ENCODE measurements at places on chromosomes 1 and 21.

DNA sequence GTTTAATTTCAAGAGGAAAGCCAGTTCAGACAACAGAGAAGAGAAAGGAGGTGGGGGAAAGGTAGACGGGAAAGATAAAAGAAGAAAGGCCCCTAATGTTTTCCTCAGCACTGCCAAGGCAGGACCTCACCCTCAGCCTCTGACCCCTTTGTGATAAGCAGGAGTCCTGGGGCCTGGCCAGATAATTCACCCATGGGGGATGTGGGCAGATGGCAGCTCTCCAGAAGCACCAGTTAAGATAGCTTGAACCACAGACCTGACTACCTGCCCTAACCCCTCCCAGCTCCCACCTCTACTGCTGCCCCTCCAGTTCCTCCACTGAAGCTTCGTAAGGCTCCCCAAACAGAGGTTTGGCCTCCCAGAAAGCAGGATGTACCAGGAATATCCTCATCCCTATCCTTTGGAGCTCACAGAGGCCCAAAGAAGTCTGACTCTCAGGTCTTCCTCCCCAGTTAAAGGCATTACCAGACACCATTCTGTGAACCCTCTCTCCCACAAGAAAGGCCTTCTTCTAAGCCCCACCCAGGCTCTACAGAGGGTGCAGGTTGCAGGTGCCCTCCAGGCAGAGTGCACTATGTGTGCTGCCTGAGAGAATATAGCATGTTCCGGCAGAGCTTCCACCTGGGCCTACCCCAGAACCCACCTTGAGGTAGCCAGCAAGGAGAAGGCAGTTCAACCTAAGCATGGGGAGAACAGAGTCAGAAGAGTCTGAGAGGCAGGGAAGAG, 9.2 kb upstream of the SNAPIN start:
- no peak for DNase-seq

DNA sequence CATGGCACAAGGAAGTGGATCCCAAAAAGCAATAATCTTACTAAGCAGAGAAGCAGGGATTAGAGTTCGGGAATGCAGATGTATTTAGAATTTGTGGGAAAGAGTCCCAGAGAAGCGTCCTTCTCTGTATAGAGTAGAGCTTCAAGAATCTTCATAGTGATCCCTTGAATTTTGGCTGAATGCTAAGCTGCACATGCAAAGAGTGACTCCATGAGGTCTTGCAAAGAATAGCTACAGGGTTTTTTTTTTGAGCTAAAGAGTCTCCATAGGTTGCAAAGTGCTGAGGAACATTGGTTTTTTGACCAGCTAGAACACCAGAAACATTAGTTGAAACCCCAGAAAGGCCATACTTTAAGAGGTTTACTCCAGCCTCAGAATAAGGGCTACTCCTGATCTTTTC, 206.7 kb downstream of the CTH start:
- no peak for DNase-seq

- no peak for DNase-seq
Observed at GRCh38 chr1:61910035-61910434, 167.8 kb downstream of the PATJ start.

DNA sequence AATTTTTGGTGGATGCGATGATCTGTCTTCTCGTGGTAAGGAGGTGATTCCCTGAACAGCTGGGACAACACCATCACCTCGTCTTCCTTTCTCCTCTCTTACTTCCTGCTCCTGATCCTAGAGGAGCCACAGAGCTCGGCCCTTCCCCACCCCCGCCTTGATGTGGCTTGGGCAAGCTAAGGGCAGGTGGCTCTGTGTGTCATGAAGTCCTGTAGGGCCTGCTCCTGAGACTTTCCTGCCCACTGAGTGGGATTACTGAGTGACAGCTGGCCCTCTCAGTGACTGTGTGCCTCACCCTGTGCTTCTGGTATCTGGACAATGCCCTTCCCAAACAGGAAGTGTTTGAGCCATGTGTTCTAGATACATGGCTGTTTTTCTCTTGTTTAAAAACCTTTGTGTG, 153.0 kb downstream of the KCNJ6 start:
- no peak for DNase-seq

DNA sequence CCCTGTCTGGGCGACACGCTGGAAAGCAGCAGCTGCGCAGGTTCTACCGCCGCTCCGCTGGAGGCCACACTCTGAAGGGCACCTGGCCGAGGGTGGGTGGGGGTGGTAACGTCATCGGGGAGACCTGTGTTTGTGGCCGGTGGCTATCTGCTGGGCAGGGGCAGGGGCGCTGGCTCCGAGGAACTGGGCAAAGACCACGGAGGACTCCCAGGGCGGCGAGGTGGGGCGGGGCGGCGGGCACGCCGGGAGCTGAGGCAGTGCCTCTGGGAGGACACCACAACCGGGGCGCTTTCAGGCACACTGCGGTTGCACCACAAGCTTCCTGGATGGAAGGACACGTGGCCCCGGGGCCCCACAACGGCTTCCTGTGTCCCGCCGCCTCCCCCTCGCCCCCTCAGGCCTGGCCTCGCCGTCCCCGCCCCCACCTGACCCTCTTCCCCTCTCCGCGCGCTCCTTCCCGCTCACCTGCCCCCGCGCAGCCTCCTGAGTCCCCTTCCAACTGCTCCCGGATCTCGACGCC, 3.3 kb upstream of the DENND2D start:
- peak; percentile 18 for DNase-seq

DNA sequence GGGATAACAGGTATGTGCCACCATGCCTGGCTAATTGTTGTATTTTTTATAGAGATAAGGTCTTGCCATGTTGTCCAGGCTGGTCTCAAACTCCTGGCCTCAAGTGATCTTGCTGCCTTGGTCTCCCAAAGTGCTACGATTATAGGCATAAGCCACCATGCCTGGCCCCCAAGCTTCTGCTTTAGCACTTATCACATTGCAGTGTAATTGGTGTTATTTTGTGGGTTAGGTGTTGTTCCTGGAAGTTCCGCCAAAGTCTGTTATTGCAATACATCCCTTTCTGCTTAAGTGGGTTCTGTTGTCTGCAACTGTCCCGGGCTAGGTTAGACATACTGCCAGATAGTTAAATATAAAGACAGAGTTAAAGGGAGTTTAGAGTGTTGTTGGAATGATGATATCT, 3.4 kb downstream of the ZCCHC17 start:
- DNase-seq, result no peak

GRCh38 chr1:91148641-91149069, 126.8 kb upstream of the ZNF644 start:
- DNase-seq, result no peak

DNA sequence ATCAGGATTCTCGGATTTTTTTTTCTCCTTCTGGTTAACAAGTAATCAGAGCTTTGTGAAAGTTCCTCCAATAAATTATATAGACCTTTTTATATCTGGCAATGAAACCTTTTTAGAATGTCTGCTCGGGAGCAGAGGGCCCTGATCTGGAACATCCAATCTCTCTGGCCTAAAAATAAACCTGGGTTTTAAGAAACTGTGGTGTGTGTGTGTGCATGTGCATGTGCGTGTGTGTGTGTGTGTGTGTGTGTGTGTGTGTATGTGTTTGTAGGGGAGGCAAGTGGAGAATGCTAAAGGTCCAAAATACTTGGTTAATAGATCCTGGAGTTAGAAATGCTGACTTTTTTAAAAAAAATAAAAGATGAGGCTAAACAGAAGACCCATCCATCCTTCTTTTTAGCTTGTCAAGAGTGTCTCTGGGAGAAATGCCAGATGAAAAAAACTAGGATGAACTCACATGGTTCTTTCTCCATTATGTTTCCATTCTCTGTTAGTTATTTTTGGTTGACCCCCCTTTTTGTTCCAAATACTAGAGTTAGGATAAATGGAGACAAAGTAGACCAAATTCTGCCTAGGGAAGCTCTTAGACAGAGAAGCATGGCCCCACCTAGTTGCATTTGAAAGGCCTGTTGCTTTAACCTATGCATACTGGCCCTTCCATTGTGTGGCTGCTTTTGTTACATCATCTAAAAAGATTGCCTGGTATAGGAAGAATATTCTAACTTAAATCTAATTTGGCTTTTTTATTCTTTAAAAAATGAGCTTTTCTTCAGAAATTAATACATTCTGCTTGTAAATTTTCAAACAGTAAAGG, 175.9 kb downstream of the PAPPA2 start:
- no peak for DNase-seq

DNA sequence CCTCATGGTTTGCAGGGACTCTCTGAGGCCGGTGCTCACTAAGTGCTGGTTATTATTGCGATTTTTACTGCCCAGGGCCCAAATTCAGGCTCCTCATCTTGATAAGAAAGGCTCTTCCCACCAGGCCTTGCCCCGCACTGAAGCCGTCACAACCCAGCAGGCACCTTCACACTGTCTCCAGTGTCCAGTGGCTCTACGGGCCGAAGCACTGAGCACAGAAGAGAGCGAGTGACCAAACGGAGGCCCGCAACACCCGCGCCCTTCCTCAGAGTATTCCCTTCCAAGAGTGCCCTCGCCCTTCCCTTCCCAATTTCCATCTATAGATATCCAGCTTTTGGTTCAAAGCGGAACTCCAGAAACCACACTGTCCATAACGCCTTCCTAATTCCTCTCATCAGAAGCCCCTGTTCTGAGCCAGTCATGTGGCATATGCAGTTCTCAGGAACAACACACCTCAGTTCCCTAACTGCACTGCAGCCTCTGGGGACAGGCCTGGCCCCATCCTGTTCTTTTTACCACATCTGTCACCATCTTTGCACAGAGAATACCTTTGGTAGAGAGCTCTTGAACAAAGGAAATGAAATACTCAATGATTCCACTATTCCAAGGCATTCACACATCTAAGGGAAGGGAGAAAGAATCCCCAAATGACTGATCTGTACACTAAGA, 15.1 kb downstream of the FALEC start:
- no peak for DNase-seq

DNA sequence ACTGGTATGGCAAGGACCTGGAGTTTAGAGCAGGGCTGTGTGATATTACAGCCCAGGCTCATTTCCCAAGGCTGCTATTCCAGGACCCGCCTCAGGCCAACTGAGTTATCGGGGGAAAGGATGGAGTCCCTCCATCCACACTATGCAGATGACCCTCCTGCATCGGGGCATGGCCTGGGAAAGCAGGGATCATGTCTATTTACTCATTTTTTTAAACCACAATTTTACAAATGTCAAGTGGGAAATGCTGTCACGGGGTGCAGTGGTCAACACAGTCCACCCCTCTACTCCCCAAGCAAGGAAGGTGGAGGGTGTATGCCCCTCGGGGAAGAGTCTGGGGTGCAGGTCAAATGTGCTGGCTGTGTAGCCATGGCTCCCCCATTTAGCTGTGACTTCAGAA, 6.1 kb upstream of the CLEC20A start:
- no peak for DNase-seq

GRCh38 chr1:18241891-18242290, 134.3 kb downstream of the IGSF21 start:
- DNase-seq, result no peak

DNA sequence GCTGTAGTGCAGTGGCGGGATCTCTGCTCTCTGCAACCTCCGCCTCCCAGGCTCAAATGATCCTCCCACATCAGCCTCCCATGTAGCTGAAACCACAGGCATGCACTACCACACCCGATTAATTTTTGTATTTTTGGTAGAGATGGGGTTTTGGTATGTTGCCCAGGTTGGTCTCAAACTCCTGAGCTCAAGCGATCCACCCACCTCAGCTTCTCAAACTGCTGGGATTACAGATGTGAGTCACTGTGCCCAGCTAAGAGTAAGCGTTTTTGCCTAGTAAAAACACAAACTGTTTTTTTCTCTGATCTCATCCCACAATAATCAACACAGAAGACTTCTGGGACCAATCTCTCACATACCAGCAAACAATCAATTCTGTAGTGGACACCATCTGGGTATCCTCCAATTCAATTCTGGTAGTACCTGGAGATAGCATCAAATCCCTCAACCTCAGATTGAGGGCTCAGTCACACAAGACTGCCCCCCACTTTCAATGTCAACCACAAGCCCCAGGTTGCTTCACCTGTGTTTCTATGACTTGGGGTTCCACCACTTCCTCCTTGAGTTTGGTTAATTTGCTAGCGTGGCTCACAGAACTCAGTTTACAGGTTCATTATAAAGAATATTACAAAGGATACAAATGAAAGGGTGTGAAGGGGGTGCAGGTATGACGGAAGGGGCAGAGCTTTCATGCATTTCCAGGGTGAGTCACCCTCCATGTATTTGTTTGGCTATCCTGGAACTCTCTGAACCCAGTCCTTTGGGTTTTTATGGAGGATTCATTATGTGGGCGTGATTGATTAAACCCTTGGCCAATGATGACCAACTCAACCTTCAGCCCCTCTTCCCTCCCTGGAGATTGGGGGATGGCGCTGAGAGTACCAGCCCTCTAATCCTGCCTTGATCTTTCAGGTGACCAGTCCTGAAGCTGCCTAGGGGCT, 40.0 kb upstream of the RHOU start:
- no peak for DNase-seq

DNA sequence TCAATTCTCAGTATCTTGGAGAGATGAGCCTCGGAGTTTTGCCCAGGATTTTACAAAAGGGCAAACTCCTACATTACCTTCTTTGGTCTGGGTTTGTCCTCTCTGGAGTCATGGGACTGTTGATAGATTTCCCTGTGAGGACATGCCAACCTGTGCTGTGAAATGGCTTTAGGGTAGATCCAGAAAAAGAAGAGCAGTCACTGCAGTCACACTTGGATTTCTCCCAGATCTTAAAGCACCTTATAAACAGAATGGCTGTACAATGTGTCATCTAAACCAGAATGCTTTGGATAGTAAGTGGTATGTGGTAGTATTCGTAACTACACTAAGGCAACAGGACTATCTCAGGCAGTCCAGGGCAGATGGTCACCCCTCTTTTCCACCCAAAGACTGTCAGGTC, 1.9 kb upstream of the CSRP1 start:
- peak; percentile 75 for DNase-seq

GRCh38 chr1:10525208-10525607, 50.5 kb downstream of the PEX14 start:
- no peak for DNase-seq

- no peak for DNase-seq
Observed at GRCh38 chr1:230493264-230493663, 67.1 kb upstream of the PGBD5 start.

GRCh38 chr1:19524791-19525190, 39.5 kb upstream of the CAPZB start:
- DNase-seq, result no peak

GRCh38 chr1:172717722-172718465, 59.0 kb downstream of the FASLG start:
- DNase-seq, result no peak

DNA sequence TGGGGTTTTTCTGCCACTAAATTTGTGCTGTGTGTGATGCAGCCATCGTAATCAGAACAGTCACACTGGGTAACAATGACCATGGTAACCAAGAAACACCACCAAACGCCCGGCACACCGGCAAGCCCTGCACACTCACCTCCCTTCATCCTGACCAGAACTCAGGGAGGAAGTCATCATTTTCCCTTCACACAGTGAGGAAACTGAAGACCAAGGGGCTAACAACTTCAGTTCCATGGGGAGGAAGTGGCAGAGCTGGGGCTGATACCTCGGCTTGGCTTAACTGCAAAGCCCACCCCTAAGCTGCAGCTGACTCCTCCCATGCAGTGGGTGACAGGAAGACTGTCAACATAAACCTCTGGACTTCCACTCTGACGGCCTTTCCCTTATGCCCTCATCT, 69.3 kb upstream of the BCAR3 start:
- no peak for DNase-seq
